CD4-positive, alpha-beta memory T cell (primary cell): ENCODE measurements at places on chromosomes 16 and 17.
A peak's percentile ranks its signal among the peaks of the same experiment; 100 is the strongest.

- H3K27ac ChIP-seq: no peak overlapping the region
- no peaks in the 10 kb centered on the region for H3K27me3 ChIP-seq
- H3K4me3 ChIP-seq: no peak overlapping the region
- H3K36me3 ChIP-seq: no peaks in the 10 kb centered on the region
Measured at GRCh38 chr16:3857189-3858043, 23.1 kb downstream of the CREBBP start.

DNA sequence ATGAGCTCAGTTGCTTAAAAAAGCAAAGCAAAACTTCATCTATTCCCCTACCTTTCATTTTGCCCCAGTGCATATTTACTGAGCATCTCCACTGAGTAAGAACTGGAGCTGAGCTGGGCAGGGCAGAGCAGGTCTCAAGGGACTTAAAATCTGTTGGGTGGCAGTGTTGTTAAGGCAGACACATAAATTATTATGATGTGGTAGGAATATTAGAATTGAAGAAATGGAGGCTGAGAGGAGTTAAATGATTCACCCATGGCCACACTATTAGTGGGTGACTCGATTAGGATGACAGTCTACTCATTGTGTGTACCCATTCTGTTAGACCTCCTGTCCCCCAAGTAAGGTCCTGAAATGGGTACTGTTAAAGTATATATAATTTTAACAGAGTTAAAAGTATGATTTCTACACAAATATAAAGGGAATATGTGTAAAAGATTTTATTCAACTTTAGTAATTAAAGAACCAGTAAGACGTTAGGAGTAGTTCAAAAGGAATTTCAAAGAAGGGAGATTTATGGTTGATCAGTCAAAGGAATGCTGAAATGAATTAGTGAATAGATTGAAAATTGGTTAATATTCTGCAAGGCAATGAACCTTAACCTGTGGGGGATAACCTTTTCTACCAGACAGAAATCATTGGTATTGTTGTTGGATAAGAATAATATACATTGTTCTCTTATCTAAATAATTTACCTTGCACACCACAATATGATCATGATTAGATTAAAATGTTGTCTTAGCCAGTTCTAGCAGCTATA is 17.5 kb downstream of the ITGB3 start:
- H3K4me1 ChIP-seq: no peaks in the 10 kb centered on the region
- no peaks in the 10 kb centered on the region for H3K27me3 ChIP-seq
- no peak overlapping the region for H3K27ac ChIP-seq
- no peak for DNase-seq
- no peak overlapping the region for H3K4me3 ChIP-seq
- H3K36me3 ChIP-seq: no peaks in the 10 kb centered on the region

DNA sequence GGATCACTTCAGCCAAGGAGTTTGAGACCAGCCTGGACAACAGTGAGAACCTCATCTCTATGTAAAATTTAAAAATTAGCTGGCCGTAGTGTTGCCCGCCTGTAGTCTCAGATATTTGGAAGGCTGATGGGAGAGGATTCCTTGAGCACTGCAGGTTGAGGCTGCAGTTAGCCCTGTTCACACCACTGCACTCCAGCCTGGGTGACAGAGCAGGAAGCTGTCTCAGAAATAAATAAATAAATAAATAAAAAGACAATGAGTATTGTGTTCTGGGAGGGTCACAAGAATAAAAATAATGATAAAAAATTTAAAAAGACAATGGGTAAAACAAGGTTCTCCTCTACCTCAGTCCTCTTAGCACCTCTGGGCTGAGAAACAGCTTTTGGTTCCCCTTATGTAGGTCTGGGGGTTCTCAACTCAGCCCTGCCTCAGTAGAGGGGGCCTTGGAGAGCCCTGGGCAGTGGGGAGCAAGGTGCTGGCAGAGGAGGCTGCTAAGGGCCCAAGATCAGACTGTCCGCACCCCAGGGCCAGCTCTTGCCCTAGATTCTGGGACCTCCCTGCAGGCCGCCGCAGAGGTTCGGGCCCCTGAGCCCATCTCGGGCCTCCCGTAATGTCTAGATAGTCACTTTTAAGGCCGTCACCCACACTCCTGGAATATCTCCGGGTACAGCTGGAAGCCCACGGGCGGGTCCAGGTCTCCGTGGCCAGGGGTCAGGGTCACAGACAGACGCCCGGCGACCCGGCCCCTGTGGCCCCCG is 3.4 kb downstream of the ZNF764 start:
- H3K27me3 ChIP-seq: no peaks in the 10 kb centered on the region
- H3K4me1 ChIP-seq: peaks cover 66% of the 10 kb centered on the region

- no peak overlapping the region for H3K27ac ChIP-seq
- no peak for DNase-seq
- H3K27me3 ChIP-seq: no peaks in the 10 kb centered on the region
Measured at GRCh38 chr17:47287068-47287467, 33.4 kb downstream of the ITGB3 start.

- no peak overlapping the region for H3K27ac ChIP-seq
- H3K4me1 ChIP-seq: no peaks in the 10 kb centered on the region
- peaks cover 26% of the 10 kb centered on the region for H3K36me3 ChIP-seq
- no peaks in the 10 kb centered on the region for H3K27me3 ChIP-seq
- no peak for DNase-seq
Measured at GRCh38 chr17:74822335-74822938, 37.2 kb downstream of the GRIN2C start.

GRCh38 chr17:1847191-1847590 is 17.4 kb downstream of the RPA1 start:
- H3K4me1 ChIP-seq: no peaks in the 10 kb centered on the region
- no peak for DNase-seq
- peaks cover 45% of the 10 kb centered on the region for H3K36me3 ChIP-seq
- no peak overlapping the region for H3K27ac ChIP-seq
- H3K4me3 ChIP-seq: no peak overlapping the region

DNA sequence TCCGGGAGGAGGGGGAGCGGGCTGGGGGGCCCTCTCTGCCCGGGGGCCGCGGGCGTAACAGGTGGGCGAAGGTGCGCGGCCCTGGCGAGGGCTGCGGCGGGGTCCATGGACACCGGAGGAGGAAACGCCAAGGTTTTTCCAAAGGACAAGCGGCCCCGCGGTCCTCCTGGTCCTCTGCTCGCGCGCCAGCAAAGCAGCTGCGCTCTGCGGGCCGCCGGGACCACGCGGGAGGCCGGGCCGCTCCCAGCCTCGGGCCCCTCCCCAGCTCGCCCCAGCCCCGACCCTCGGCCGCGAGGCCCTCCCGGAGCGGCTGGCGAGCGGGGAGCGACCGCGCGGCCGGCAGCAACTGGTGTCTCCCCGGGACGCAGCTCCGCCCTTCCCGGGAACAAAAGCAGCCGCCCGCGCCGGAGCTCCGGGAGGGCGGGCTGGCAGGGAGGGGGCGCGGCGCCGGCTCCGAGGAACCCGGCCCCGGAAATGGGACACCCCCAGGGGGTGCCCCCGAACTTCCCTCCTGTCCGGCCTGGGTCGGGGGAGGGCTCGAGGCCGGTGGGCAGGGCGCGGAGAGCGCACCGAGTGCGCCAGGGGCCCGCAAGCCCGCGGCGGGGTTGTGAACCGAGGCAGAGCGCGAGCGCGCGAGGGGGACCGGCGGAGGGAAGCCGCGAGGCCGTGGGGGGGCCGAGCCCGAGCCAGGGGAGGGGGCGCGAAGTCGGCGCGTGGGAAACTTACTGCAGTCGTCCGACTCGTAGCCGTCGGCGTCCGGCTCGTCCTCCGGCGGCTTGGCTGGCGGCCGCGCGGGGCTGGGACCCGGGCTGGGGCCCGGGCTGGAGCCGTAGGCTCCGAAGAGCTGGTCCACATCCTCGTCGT is 837 bp downstream of the DOC2B start:
- H3K36me3 ChIP-seq: no peaks in the 10 kb centered on the region
- DNase-seq: no peak
- no peak overlapping the region for H3K4me3 ChIP-seq
- peaks cover 6% of the 10 kb centered on the region for H3K4me1 ChIP-seq

DNA sequence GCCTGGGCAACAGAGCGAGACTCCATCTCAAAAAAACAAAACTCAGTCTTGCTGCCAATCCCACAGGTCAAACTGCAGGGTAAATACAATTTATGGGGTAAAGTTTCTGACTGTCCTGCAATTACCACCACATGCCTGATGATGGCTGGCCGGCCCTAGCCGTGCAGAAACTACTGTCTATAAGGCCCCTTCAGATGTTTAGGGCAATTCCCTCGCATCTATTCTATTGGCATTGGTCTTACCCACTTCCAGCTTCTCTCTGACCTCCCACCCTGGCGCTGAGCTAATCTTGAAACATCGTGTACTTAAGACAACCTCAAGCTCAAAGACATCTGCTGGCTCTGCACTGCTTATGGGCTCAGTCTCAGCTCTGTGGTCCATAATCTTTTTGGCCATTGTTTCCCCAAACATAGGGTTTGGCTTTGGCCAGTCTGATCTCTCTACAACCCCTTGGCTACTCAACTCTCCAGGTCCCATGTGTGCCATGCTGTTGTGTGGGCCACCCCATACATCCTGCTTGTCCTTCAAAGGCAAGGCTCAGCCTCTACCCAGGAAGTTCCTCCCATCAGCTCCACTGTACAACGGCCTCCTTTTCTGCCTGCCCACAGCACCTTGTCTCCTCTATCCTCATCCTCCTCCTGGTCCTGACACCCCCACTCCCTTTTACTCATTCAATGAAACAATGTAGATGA is 16.6 kb downstream of the MAP3K14 start:
- H3K4me3 ChIP-seq: no peak overlapping the region
- H3K27me3 ChIP-seq: no peaks in the 10 kb centered on the region
- DNase-seq: no peak
- H3K36me3 ChIP-seq: peaks cover 9% of the 10 kb centered on the region
- peaks cover 93% of the 10 kb centered on the region for H3K4me1 ChIP-seq
- H3K27ac ChIP-seq: no peak overlapping the region

DNA sequence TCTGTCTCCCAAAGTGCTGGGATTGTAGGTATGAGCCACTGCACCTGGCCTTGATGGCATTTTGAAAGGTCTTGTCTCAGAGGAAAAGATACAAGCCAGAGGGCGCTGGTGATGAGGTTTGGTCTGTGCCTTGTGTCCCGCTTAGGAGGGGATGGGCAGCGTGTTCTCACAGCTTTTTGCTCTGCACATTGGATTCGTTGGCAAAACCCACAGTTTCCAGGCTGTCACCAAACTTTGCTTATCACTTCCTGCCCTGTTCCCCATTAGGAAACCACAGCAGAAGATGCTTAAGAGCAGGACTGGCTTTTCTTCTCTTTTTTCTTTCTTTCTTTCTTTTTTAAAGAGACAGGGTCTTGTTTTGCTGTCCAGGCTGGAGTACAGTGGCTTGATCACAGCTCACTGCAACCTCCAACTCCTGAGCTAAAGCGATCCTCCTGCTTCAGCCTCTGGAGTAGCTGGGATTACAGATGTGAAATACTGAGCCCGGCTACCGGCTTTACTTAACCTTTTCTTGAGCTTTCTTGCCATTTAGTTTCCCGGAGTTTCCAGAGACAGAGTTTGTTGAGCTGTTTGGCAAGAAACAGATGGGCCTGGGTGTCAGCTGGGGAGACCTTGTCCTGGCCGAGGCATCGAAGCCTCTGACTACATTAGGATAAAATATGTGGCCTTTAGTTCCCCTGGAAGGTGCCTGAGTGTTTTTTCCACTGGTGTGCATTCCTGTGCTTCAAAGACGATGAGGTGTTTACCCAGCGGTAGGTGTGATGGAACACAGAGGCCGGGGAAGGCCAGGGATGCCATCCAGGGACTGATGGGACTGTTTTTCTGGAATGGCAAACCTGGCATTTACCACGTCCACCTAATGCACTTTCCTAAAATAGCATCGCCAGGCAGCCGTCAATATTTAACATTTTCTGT is 112.9 kb downstream of the ABCC1 start:
- H3K4me1 ChIP-seq: peaks cover 22% of the 10 kb centered on the region
- peak; percentile 22 for DNase-seq
- H3K27ac ChIP-seq: no peak overlapping the region
- H3K4me3 ChIP-seq: no peak overlapping the region
- no peaks in the 10 kb centered on the region for H3K27me3 ChIP-seq

DNA sequence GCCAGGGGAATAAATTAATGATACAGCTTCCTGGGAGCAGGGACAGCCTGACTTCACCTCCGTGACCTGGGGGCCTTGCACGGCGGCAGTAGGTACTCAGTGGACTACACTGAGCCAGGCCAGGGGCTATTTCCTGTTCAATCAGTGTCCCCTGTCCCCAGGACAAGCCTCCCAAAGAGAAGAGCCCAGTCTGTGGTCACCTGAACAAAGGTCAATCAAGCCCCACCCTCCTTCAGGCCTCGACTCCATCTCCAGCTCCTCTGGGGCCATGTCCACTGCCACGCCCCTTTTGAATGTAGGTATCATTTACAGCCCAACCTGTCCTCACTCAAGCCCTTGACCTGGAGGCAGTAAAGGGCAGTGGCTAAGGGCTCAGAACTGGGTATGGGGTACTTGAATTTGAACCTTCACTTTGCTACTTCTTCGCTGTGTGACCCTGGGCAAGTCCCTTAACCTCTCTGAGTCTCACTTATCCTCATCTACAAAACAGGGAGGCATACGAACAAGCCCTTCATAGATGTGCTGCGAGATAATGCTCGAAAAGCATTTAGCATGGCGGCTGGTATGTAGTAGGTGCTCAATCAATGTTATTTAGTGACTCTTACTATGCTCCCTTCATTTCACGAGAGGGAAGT is 29.0 kb downstream of the MYH11 start:
- no peaks in the 10 kb centered on the region for H3K4me1 ChIP-seq
- H3K4me3 ChIP-seq: no peak overlapping the region
- no peak overlapping the region for H3K27ac ChIP-seq
- no peaks in the 10 kb centered on the region for H3K27me3 ChIP-seq

GRCh38 chr17:55440391-55440790 is 18.8 kb upstream of the MMD start:
- no peak overlapping the region for H3K27ac ChIP-seq
- no peaks in the 10 kb centered on the region for H3K36me3 ChIP-seq
- no peaks in the 10 kb centered on the region for H3K27me3 ChIP-seq
- H3K4me3 ChIP-seq: no peak overlapping the region
- H3K4me1 ChIP-seq: no peaks in the 10 kb centered on the region

GRCh38 chr17:35875072-35875799 is 4.9 kb downstream of the CCL5 start:
- DNase-seq: no peak
- no peak overlapping the region for H3K27ac ChIP-seq
- peaks cover 37% of the 10 kb centered on the region for H3K4me1 ChIP-seq
- H3K36me3 ChIP-seq: peaks cover 3% of the 10 kb centered on the region

DNA sequence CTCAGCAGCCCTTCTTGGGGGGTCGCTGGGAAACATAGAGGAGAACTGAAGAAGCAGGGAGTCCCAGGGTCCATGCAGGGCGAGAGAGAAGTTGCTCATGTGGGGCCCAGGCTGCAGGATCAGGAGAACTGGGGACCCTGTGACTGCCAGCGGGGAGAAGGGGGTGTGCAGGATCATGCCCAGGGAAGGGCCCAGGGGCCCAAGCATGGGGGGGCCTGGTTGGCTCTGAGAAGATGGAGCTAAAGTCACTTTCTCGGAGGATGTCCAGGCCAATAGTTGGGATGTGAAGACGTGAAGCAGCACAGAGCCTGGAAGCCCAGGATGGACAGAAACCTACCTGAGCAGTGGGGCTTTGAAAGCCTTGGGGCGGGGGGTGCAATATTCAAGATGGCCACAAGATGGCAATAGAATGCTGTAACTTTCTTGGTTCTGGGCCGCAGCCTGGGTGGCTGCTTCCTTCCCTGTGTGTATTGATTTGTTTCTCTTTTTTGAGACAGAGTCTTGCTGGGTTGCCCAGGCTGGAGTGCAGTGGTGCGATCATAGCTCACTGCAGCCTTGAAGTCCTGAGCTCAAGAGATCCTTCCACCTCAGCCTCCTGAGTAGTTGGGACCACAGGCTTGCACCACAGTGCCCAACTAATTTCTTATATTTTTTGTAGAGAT is 3.4 kb downstream of the STH start:
- no peaks in the 10 kb centered on the region for H3K27me3 ChIP-seq
- H3K36me3 ChIP-seq: no peaks in the 10 kb centered on the region
- peak; percentile 78 for DNase-seq
- H3K4me1 ChIP-seq: peaks cover 5% of the 10 kb centered on the region

GRCh38 chr16:62190426-62190825 is 154.2 kb upstream of the CDH8 start:
- no peaks in the 10 kb centered on the region for H3K4me1 ChIP-seq
- DNase-seq: no peak
- no peaks in the 10 kb centered on the region for H3K27me3 ChIP-seq
- H3K36me3 ChIP-seq: no peaks in the 10 kb centered on the region
